Testis (tissue), 5 donors: ENCODE measurements at places on chromosomes 3 and 15. TPM values are rescaled to one million over a fixed set of nuclear protein-coding genes. Genes with fewer than 3 reads are reported as not detected.

- DNase-seq = no peak
Observed at GRCh38 chr3:126476166-126477060, 722 bp upstream of the ZXDC start.

- no peak for DNase-seq
Observed at GRCh38 chr3:193730976-193731375, 138.0 kb downstream of the OPA1 start.

DNA sequence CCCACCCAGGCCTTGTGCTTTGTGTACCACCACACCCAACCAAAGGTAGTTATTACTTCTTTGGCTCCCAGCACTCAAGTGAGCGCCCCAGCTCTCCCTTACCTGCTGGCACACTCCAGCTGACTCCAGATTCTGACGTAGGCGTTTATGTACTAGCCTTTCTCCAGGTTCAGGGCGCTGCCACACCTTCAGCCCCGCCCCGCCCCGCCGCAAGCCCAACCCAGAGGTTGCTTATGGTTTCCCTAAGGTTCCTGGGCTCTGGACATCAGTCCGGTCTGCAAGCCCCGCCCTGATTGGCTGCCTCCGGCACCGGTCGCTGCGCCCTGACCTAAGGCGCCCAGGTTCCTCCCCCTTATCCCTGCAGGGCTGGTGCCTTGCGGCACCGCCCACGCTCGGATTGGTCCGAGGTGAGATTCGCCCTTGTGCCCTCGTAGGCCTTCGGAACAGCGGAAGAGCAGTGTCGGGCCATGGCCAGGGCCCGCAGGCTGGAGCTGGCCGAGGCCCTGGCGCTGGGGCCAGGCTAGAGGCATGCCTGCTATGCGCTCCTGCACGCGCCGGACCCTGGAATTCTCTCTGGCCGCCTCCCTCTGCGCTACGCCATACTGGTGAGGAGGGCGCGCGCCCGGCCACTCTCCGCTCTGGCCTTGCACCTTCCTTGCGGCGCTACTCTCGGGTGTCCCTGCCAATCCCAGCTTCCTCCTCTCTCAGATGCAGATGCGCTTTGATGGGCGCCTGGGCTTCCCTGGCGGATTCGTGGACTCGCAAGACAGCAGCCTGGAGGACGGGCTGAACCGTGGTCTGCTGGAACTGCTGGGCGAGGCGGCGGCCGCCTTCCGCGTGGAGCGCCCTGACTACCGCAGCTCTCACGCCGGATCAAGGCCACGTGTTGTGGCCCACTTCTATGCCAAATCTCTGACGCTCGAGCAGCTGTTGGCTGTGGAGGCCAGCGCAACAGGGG, 19.8 kb upstream of the NUDT16 start:
- peak; percentile 96 for DNase-seq

The FANCD2OS gene
- total RNA-seq = 25.8 TPM

GRCh38 chr15:85493260-85493659, 112.9 kb downstream of the AKAP13 start:
- DNase-seq = no peak

The PEX11A gene
- 15.0 TPM for total RNA-seq

DNA sequence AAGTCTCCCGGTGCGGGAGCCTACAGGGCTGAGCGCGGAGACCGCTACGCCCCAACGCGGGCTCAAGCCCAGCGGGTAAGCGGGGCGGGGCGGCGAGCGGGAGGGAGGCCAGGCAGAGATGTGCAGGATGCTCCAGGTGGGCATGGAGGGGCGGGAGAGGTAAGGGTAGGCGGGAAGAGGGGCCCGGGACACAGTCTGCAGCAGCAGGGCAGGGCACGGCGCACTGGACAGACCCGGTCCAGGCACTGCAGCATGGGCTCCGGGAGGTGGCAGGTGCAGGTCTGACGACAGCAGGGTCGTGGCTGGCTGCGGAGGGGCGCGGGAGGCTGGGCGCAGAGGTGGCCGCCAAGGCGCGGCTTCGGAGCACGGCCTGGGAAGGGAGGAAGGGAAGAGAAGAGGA, 102.8 kb downstream of the GABRB3 start:
- no peak for DNase-seq

DNA sequence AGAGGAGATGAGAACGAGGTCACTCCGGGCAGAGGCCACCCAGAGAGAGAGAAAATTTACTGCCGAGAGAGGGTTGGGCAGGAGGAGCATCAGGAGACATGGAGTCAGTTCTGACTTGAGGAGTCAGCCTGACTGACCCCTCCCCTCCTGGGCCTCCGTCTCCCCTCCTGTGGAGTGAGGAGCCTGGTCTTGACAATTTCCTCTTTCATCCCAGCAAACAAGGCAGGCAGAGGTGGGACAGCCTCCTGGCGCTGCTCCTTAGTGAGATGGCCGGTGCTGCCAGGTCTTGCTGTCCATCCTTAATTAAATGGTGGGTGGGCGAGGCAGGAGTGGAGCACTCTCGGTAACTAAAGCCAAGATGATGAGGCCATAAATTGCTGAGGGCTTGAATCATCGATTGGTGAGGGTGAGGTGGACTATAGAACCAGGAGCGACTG, 60.6 kb downstream of the CYP11A1 start:
- DNase-seq = no peak

DNA sequence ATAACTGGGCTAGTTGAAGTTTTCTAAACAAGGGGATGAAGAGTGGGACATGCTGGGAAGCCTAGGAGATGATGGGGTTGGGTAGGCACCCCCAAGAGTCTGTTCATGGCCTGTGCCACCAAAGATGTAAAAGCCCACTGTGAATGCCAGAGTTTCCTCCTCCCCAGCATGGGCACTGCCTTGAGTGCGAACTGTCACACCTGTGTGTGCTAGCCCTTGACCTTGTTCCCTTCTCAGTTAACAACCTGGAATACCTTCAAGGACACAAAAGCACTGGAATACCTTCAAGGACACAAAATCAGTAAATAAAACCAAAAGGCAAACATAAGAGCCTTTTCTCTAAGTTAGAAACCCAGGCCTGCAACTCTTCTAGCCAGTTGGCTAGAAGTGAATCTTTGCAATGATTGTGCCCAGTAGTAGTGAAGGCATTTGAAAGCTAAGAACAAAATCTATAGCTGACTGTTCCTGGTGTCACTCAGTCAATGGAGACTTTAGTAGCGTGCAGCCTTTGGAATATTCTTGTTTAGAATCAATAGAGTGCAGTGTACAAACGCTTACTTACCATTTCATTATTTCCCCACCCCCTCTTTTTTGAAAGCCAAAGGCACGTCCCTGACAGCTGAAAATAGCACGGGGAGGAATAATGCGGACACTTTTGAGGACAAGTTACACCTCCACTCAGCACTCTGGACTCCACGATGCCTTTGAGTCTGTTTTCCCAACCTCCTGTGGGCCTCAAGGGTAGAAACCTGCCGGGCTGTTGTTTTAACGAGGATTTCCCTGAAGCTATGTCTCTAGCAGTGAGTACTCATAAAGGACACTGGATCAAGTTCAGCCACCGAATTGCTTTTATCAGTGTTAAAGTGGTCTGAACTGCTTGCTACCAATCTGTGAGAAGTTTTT, 24.2 kb downstream of the PSMD6 start:
- no peak for DNase-seq

The SUSD5 gene
- total RNA-seq = 7.7 TPM

The C3orf20 gene
- 11.0 TPM for total RNA-seq

GRCh38 chr15:60184579-60184978, 180.5 kb downstream of the FOXB1 start:
- no peak for DNase-seq

- no peak for DNase-seq
Observed at GRCh38 chr3:31725976-31726375, 193.3 kb downstream of the STT3B start.

- DNase-seq = no peak
Observed at GRCh38 chr3:31890742-31891469, 90.2 kb downstream of the OSBPL10 start.

GRCh38 chr3:113485161-113485609, 29.8 kb downstream of the SPICE1 start:
- no peak for DNase-seq

GRCh38 chr3:159904911-159905310, 83.7 kb upstream of the IL12A start:
- DNase-seq = no peak

DNA sequence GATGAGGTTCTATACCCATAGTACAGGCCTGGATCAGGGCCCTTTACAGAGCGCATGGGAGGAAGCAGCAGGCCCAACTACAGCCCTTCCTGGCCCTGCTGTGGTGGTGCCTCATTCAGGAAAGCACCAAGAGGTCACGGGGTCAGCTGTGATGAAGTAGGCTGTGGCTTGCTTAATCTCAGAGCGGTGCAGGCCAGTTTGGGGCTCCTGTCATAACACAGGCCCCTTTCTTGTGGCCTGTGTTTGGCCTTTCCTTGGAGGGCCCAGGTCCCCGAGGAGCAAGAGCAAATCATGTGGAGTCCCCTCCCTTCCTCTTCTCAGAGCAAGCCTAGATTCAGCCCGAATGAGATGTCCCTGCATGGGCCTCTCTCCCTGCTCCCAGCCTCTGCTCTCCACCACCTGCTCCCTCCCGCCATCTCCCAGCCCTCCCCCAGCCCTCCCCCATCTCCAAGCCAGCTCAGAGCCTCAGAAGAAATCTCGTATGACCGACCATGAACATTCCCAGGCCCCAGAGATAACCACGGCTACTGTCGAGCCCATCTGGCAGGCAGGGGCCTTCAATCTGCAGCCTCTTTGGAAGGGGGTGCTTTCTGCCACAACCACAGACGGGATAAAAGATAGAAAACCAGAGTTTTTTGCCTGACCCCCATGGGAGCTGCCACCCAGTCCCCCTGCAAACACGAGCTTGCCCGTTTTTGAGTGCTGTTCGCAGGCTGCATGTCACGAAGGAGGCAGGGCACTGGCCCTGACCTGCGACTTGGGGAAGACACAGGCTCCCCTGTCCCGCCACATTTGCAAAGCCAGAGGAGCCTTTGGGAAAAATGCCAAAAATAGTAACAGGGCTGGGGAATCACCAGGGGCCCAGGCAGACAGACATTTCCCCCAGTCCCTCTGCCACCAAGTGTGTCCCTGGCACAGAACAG, 32.3 kb upstream of the DUSP7 start:
- DNase-seq = no peak

DNA sequence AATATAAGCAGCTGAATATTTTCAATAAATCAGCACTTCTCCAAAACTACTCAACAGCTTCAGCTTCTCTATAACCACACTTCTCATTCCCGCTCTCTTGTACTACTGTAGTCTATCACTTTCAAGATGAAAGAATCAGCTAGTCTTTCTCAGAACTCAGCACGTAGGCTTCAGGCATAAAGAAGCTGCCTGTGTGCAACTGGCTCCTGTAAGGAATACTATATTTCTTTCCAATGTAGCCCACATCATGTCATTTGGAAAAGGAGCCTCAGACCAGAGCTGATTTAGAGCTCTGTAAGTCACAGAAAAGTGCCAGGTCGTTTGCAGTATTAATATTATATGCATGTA, 62.3 kb downstream of the FMN1 start:
- no peak for DNase-seq

GRCh38 chr3:50466177-50466576, 37.3 kb downstream of the CACNA2D2 start:
- DNase-seq = no peak

The CMSS1 gene
- 24.9 TPM for total RNA-seq

The AQP9 gene
- total RNA-seq = not detected

The ADGRG7 gene
- total RNA-seq = 0.43 TPM

DNA sequence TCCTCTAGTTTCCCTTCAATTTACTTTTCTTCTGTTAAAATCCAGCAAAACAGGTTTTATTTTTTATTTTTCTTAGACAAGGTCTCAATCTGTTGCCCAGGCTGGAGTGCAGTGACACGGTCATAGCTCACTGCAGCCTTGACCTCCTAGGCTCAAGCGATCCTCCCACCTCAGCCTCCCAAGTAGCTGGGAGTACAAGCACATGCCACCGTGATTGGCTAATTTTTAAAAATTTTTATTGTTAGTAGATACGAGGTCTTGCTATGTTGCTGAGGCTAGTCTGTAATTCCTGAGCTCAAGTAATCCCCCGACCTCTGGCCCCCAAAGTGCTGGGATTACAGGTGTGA, 41.6 kb downstream of the ILDR1 start:
- DNase-seq = no peak

GRCh38 chr3:47404955-47405790, 24.4 kb downstream of the PTPN23 start:
- peak; percentile 86 for DNase-seq

- DNase-seq = no peak
Observed at GRCh38 chr3:149752788-149753136, 473 bp upstream of the COMMD2 start.

The STRC gene
- 20.1 TPM for total RNA-seq

DNA sequence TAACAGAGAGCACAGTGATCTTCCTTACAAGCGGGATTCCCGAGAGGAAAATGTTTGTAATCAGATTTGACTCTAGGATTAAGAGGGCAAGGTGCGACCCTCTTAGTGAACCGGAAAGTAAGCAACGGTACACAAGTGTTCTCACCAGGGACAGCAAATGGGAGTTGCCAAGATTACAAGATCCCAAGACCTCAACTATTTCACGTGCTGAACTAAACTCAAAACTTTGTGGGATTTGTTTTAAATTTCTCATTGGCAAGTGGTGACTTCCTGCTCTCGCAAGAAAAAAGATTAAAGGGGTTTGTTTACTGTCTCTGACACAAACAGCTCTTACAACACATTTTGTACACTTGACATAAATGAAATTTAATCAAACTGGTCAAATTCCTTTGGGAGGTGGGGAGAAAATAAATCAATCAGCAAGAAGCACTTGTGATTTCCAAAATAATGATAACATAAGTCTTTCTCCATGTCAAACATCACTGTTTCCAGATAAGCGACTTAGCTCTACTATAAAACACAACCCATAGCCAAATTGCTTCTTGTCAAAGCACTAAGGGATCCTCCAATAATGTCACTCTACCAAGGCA, 2.2 kb upstream of the PGPEP1L start:
- no peak for DNase-seq

DNA sequence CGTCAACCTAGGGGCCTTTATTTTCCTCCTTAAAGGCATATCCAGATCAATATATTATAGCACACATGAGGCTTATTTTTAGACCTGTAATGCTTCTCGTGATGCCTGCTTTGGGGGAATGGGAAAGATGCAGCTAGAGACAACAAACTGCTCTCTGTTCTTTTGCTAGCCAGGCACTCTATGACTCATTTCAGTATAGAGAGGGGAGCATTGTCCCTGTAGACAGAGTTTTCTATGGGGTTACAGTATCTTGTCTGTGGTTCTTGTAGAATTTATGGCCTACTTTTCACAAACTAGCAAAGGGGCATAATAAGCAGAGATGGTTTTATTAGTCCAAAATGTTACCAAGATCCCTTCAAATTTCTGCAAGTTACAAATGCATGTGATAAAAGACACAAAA, 305.6 kb downstream of the LSAMP start:
- no peak for DNase-seq

The CAND2 gene
- 128 TPM for total RNA-seq

DNA sequence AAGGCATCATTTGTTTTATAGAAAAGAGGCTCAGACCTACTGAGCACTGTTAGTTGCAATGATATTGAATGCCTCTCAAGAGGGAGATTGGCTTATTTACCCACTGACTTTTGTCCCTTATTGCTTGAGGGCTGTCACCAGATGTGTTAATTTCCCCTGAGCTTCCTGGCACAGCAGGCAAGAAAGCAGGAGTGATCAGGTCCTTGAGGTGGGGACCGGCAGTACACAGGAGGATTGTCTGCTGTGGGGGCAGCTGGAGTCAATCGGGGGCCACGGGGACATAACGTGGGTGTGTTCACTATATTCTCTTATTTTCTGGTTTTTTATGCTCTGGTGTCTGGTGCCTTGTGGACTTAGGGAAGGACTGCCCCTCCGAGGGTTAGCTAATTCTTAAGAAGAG, 44.6 kb downstream of the GASK1A start:
- DNase-seq = no peak

GRCh38 chr15:67082007-67082536, 16.7 kb downstream of the SMAD3 start:
- no peak for DNase-seq

GRCh38 chr3:10509325-10509724, 3.9 kb upstream of the ATP2B2 start:
- no peak for DNase-seq

GRCh38 chr15:89087161-89087829, 961 bp upstream of the ABHD2 start:
- no peak for DNase-seq
